ENCODE measurements at places on chromosomes 13 and 19.
A peak's percentile ranks its signal among the peaks of the same experiment; 100 is the strongest.

GRCh38 chr19:21568816-21569493, 63.6 kb downstream of the ZNF429 start:
- peak; percentile 87 for DNase-seq

- DNase-seq: no peak
Observed at GRCh38 chr19:17210296-17210695, 4.9 kb upstream of the USE1 start.

DNA sequence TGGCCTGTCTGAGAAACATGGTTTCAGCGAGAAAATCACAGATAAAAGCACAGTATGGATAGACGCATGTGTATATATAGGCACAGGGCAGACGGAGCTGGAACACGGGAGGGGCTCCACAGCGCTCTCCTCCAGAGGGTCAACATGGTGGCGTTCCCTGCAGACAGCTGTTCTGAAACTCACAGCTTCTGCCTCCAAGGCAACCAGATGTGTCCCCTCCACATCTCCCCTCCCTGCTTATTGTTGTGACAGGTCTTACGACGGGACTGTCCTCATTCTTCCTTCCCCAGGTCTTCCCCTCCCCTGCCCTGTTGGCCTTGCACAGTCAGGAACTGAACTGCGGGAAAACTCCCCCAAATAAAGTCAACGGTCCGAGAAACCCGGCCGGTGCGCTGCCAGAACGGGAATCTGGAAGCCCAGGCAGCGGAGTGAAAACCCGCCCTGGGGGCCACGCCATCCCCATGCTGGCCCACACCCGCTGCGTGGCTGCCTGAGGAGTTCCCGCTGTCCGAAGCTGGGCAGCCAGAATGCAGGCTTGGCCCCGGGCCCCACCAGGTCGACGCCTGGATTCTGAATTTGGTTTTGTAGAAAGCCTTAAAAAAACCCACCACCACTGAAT, 2.6 kb upstream of the TIMM13 start:
- no peak for DNase-seq

GRCh38 chr19:34962687-34963572, 1.1 kb downstream of the ZNF792 start:
- DNase-seq: no peak

GRCh38 chr19:28878862-28879566, 333.9 kb downstream of the UQCRFS1 start:
- DNase-seq: peak; percentile 67

DNA sequence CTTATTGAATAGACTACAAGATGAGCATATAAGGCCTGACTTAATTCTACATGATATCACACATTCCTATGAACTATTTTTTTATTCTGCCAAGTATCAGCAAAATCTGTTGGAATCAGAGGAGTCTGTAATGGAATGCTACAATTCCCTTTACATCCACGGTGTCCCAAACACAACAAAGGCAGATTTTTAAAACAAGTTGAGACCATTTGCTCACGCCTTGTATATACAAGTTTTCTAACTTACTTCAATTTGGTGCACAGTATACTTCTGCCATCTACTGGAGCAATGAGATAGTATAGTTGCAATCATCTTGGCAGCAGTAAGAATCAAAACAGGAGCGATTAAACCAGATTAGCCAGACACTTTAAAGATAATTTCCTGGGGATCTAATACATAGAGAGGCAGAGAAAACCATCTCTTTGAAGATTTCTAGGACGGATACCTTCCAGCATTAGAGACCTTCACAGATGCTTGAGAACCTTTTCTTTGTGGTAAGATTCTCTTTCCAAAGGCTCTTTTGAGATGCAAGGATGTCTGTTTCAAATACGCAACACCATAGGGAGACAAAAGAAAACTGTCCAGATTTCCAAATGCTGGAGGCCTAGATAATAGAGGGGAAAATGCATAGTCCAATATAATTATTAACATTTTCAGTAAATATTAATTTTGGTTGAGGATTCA, 302.0 kb upstream of the MIR17HG start:
- DNase-seq: no peak

DNA sequence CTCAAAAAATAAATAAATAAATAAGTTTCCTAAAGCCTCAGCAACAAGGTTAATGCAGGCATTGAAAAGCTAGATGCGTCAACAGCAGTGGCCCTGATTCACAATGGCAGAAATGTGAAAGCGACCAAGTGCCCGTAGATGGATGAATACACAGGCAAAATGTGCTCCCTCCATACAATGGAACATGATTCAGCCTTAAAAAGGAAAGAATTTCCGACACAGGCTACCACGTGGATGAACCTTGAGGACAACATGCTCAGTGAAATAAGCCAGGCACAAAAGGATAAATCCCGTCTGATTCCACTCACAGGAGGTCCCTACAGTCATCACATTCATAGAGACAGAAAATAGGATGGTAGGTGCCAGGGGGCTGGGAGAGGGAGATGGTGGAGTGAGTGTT, 31.7 kb downstream of the INSR start:
- no peak for DNase-seq

DNA sequence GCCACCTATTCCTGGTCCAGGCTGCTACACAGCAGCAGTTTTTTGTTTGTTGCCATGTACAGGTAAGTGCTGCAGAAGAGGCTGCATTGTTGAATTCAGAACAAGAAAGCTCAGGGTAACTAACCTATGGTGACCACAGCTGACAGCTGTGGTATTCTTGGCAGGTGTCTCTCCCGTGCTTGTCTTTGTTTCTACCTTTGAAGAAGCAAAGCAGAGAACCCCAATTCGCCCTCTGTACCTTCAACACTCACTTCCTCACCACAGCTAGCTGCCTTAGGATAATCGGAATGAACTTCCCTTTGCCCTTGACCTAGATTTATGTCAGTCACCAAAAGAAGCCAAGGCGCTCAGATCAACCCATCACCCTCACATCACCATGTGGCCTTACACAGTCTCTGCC, 1703.3 kb upstream of the SLC10A2 start:
- DNase-seq: no peak

DNA sequence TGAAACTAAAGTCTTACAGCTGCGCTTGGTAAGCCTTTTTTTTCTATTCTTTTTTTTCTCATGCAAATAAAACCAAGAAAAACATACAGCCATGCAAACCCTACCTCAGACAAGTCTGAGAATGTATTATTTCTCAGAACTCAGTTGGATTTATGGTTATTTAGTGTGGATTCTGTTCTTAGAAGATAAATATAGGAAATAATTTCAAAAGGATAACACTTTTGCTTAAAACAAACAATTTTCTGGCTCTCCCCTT, 40.7 kb upstream of the TNFSF11 start:
- no peak for DNase-seq

DNA sequence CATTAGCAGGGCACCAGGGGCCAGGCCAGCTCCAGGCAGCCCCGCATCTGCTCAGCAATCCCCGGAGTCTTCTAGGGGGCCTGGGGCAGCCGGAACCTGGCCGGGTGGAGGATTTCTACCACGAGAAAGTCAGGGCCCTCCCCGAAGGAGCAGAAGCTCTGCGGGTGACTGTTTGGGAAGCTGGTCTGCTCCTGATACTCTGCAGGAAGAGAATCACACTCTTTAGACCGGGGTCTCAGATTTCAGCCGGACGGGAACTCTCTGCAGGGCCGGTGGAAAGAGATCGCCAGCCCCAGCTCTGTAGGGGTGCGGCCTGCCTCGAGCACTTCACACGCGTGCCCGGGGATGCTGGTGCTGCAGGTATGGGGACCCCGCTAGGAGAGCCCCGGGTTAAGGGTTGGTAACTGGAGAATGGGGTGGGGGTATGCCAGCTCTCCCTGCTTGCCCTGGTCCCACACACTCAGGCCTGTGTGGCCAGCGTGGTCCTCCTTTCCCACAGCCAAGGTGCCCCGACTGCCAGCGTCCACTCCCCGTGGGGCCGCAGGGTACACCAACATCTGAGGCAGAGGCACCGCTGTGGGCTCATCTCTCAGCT, 20.1 kb downstream of the RASA3 start:
- peak; percentile 39 for DNase-seq

DNA sequence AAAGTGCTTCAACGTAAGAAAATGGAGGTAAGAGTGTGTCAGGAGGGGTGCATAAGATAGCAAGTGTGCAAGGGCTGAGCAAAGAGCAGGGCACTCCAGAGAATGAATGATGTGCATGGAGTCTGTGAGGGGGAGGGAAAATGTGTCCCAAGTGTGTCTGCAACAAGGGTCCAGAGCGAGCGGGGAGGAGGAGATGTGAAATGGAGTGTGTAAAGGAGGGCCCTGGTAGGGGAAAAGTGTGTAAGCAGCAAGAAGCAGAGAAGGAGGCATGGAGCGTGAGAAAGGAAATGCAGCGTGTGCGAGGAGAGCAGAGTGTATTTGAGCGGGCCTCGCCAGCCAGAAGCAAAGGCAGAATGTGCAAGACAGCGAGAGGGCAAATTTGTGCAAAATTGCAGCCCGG, 11.8 kb downstream of the C19orf81 start:
- no peak for DNase-seq

DNA sequence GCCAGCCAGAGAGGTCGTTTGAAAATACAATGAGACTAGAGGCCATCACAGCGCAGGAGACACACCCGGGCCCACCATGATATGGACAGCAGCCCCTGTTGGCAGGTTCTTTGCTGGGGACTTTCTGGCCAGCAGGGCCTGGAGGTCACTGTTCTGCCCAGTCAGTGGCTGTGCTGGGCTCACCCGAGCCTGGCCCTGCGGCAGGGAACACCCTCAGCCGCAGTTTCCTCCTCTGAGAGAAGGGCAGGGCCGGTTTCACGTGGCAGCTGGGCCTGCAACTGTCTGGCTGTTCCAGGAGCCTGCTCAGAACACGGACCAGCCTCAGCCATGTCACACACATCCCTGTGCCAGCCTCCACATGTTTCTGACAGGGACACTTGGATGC, 39.4 kb downstream of the ADPRHL1 start:
- DNase-seq: no peak

DNA sequence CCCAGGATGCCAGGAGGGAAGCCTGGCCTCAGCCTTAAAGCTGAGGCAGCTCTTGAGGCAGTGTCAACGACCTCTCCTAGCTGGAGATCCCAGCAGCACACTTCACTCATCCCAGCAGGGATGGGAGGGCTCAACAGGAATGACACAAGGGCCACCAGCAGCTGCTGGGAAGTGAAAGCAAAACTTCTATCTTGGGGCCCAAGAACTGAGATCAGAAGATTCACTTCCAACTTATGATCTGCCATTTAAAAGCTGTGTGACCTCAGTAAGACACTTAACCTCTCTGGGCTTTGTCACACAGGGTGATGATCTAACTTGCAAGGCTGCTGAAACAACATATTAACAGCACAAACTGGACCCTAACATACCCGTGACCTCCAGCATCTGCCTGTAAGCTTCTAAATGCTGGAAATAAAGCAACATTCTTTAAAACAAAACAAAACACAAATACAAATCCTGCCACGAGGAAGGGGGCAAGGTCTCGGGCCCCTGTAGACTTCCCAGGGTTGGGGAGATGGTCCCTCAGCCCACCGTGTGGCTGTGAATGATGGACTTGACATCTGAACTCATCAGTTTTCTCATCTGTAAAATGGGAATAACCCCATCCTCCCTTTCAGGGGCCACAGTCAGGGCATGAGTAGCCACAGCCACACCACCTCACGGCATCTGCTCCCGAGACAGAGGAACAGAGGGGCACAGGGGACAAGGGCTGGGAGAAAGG, 22.7 kb downstream of the ELL start:
- DNase-seq: no peak

DNA sequence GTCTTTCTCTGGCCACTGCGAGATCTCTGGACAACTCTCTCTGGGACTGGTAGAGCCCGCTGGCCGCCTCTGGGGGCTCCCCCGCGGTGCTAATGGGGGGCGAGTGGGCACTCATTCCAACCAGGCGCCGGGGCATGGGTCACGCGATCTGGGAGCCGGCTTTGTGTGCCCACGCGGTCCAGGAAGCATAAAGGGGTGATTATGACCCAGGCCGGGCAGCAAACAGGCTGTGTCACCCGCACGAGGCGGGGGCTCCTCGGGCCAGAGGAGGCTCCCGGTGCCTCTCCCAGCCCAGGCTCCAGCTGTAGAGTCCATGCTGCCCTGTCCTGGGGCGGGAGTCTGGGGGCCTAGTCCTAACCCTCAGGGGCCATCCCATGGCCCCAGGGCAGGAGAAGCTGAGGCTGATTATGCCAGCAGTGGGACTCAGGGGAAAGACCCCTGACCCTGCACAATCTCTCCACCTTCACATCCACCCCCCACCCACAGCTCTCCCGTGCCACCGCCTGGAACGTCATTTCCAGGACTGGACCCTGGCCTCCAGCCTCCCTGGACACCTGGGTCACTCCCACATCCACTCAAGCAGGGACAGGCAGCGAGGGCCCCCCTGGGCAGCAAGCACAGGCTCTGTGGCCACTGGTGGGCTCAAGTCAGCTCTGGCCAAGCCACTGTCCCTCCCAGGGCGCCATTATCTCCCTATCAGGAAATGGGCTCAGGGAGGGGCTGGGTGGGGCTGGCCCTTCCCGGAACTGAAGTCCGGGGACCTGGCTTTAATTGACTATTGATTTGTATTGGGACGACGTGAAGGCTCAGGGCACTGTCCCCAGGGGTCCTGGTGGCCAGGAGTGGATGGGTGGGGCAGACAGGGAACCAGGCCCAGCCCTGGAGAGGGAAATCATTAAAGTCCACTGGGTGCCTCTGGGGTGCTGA, 50.0 kb downstream of the PTPRS start:
- DNase-seq: no peak

GRCh38 chr19:10852098-10852800, 4.0 kb downstream of the C19orf38 start:
- DNase-seq: no peak

GRCh38 chr13:104267206-104267811, 1201.1 kb upstream of the SLC10A2 start:
- DNase-seq: no peak

- DNase-seq: peak; percentile 52
Observed at GRCh38 chr19:49858088-49858985, 7.4 kb downstream of the PTOV1 start.

GRCh38 chr19:30459859-30460258, 87.7 kb downstream of the ZNF536 start:
- no peak for DNase-seq

All from right lobe of liver (tissue), 6 donors.